ENCODE measurements at places on chromosomes 6 and 20. TPM values are rescaled to one million over a fixed set of nuclear protein-coding genes. Genes with fewer than 3 reads are reported as not detected.

The KIF13A gene
- total RNA-seq, result 88.7 TPM

The LYRM4 gene
- total RNA-seq, result 15.0 TPM

The UBD gene
- total RNA-seq, result not detected

The NR2E1 gene
- total RNA-seq, result not detected

The SOBP gene
- 14.6 TPM for total RNA-seq

The RIPPLY2 gene
- not detected for total RNA-seq

The OTOR gene
- not detected for total RNA-seq

The AVP gene
- not detected for total RNA-seq

The LY86 gene
- not detected for total RNA-seq

The SLC32A1 gene
- not detected for total RNA-seq

The EPHA7 gene
- total RNA-seq, result 0.07 TPM

The STMND1 gene
- not detected for total RNA-seq

The TRIM15 gene
- not detected for total RNA-seq

The WFDC12 gene
- not detected for total RNA-seq

The BPIFB4 gene
- not detected for total RNA-seq

The MICB gene
- 15.8 TPM for total RNA-seq

The KCNB1 gene
- total RNA-seq, result 0.07 TPM

The IPCEF1 gene
- 0.07 TPM for total RNA-seq

The MLIP gene
- total RNA-seq, result 0.40 TPM

The DLL1 gene
- total RNA-seq, result 0.78 TPM

The MAFB gene
- total RNA-seq, result 0.79 TPM
